ENCODE measurements at places on chromosomes 16 and 17.

DNA sequence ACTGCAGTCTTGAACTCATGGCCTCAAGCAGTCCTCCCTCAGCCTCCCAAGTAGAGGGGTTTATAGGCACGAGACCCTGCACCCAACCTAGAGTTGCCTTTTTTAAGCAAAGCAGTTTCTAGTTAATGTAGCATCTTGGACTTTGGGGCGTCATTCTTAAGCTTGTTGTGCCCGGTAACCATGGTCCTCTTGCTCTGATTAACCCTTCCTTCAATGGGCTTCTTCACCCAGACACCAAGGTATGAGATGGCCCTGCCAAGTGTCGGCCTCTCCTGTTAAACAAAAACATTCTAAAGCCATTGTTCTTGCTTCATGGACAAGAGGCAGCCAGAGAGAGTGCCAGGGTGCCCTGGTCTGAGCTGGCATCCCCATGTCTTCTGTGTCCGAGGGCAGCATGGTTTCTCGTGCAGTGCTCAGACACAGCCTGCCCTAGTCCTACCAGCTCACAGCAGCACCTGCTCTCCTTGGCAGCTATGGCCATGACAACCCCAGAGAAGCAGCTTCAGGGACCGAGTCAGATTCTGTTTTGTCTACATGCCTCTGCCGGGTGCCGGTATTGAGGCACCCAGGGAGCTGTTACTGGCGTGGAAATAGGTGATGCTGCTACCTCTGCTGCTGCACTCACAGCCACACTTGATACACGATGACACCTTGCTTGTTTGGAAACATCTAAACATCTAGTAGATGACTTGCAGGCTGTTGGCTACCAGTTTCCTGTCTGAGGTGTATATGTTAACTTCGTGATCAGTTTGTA, 3.3 kb downstream of the RPL13 start:
- no peak for DNase-seq

DNA sequence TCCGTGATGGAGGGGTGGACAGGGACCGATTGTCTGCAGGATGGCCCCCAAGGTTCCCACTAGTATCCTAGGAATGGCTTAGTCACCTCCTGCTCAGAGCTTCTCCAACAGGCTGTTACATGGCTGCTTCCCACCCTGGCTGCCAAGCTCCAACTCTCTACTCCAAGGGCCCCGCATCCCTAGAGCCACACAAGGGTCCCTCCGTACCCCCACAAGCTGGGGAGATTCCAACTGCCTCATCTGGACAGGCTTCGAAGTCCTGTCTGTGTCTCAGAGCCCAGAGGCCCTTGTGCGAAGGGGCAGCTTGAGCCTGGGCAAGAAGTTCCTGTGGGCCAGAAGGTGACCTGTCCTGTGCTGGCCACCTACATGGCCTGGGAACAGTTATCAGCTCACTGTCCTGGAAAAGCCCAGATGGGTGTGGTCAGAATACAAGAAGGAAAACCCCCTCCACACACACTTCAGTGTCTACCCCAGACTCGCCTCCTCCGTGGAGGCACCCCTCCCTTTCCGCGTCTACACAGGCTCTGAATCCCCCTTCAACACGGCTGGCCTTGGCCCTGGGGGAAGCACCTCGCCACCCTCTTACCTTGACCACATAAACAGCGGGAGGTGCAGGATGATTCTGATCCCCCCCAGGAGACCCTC, 586 bp downstream of the MEAK7 start:
- DNase-seq: no peak

DNA sequence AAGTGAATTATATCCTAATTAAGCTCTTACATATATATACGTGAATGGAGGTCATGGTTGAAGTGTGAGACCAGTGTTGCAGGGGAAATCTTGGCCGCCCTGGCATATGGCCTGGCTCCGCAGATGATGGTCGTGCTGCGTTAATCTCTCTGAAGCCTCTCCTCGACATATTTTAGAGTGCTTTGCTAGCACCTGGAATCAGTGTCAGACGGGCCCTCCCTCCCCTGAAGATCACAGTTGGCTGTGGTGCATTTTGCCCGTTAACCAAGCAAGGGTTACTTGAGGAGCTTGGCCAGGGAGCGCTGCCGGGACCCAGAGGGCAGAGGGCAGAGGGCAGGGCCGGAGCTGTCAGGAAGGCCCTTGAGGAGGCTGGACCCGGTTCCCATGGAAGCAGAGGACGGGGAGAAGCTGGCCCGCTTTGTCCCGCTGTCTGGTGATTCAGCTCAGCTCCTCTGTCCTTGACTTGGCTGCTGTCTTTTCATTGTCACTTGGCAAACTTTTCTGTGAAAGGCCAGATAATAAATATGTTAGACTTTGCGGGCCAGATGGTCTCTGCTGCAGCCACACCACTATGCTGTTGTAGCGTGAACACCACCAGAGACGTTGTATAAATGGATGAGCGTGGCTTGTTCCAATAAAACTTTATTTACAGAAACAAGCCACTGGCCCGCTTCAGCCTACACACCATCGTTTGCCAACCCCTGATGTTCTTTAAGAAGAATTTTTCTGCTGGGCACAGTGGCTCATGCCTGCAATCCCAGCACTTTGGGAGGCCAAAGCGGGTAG, 32.3 kb downstream of the CIBAR2 start:
- DNase-seq: no peak

DNA sequence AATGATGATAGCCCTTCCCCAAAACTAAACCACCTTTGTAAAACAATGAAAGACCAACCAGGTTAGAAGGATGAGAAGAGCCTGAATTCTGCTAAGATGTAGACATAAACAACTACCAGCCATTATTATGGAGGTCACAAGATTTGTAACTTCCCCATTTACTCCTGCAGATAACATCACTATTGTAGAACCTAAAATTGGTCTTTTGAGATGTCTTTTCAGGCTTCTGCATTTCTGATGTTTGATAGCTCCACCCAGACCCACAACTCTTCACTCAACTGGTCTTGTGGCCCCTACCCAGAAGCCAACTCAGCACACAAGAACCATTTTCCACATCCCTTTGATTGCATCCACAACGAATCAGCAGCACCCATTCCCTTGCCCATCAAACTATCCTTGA, 100.8 kb downstream of the TMEM132E start:
- no peak for DNase-seq

Data from eye (tissue), 1 donor.